ENCODE measurements at places on chromosomes 6 and 20.
A peak's percentile ranks its signal among the peaks of the same experiment; 100 is the strongest.

- no peak for DNase-seq
Observed at GRCh38 chr6:55941702-55942101, 66.3 kb upstream of the BMP5 start.

DNA sequence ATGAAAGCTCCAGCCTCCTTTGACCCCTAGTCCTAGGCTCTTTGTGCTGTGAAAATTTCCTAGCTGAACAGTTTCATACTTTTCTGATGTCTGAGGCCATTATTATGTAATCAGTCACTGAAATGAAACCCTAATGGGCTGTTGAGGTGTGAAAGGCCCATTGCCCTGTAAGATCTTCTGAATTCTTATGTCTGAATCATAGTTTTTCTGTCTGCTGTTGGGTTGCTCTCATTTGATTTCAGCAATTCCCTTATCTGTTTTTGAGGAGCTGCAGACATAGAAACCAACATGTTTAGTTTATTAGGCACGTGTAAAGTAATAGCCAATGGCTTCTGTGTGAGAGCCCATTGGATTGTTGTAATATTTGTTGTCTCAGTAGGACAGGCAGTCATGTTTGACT lies 118.1 kb downstream of the EYA4 start:
- DNase-seq = no peak

DNA sequence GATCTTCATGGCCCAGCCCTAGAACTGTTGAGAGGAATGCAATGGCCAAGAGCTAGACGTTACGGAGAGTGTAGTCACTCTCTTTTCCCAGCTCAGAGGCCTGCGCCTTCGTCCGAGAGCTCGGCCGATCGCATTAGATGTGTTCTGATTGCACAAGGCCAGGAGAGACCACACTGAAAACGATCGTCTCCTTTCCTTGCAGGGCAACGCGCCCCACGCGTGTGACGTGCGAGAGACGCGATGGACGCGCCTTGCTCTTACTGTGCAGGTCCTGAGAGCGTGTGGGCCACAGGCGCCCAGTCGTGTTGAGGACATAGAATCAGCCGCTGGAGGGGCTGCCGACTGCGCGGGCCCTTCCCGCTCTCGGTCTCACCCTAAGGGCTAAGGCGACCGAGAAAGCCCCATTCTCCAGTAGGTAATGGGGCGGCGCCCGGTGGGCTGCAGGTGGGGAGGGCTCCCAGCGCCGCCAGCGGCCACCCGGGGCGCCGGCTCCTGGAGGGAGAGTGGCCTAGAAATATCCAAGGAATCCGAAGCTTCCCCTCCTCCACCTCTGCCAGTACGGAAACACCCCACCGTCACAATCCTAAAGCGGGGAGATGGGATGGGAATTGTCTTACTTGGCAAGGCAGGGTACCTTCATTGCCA lies 26.9 kb downstream of the TFAP2B start:
- no peak for DNase-seq

DNA sequence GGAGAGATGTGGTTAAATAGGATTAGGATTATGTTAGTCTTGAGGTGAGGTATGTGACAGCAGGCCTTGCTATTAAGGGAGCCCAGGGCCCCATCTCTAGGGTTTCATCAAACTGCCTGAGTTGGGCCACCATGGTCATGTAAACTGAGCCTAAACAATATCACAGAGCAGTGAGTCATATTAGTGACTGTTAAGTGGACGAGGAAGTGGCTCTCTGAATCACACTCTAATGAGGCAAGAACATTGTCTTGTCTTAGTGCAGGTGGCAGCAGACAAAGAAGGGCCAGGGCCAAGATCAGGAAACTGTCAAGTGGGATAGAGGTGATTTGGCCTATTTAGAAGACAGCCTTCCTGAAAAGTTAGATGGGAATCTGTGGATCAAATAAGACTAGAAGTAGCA lies 23.1 kb downstream of the ENPP3 start:
- DNase-seq = no peak

DNA sequence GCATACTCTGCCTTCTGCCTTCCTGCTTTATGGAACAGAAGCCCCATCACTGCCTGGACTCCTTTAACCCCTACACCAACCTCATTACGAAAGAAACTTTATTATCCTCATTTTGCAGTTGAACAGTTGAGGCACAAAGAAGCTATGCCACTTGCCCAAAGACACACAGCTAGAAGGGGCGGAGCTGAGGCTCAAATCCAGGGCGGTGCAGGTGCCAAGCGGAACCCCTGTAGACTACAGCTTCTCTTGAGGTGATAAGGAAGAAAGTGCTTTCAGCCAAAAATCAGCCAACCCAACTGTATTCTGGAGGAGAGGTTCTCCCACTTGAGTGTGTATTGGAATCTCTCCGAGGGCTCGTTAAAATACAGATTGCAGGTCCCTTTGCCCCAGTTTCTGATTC lies 90.5 kb downstream of the PRND start:
- no peak for DNase-seq

- DNase-seq = no peak
Observed at GRCh38 chr20:41242352-41242751, 75.2 kb downstream of the ZHX3 start.

GRCh38 chr6:1554141-1554475 lies 55.6 kb upstream of the FOXC1 start:
- no peak for DNase-seq

DNA sequence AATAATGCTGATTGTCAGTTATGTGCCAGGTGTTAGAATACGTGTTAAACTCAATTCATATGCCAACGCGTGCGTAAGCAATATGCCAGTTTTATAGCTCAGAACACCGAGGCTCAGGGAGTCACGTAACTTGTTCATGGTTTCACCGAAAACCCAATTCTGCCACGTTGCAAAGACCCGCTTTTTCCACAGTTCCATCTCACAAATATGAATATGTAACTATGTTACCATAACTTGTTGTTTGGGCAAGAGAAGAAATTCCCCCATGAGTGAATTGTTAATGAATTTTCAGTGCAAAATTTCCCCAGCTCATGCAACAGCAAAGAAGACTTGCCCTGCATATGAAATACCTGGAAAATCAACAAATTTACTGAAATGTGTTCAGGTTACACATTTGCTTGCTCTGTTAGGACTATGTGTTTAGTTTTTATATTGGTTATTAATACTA lies 30.1 kb downstream of the SF3B5 start:
- no peak for DNase-seq

DNA sequence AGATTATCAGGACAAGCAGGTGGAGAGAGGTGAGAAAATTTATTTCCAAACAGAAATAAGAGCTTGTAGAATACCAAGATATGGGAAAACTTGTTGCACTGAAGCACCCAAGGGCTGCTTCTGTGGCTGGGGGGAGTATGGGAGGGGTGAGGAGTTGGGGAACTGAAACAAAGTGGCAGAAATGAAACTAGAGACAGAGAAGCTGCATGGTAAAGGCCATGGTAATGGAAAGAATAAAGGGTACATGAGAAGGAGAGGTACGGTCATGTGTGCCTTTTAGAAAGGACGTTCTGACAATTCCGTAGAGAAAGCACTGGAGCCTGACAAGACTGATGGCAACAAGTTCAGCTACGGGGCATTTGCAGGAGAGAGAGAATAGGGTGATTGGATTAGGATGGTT lies 51.6 kb upstream of the RIN2 start:
- DNase-seq = no peak

- DNase-seq = no peak
Observed at GRCh38 chr20:58877976-58878360, 25.5 kb downstream of the GNAS start.

DNA sequence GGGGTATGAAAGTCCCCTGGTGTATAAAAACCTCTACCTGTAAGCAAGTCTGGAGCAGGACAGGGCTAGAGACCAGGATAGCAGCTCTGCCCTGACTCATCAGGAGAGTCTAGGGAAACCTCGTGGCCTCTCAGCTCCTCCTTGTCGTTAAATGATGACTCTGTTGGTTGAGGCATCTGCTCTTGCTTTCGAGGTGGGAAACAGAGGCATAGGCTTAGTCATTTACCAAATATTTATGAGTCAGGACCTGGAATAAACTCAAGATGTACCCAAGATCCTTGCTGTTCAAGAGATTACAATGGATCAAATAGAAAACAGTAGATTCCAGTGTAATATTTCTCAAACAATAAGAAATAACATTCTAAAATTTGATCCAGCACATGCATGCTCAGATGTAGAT lies 5.5 kb downstream of the MANBAL start:
- DNase-seq = peak; percentile 97

DNA sequence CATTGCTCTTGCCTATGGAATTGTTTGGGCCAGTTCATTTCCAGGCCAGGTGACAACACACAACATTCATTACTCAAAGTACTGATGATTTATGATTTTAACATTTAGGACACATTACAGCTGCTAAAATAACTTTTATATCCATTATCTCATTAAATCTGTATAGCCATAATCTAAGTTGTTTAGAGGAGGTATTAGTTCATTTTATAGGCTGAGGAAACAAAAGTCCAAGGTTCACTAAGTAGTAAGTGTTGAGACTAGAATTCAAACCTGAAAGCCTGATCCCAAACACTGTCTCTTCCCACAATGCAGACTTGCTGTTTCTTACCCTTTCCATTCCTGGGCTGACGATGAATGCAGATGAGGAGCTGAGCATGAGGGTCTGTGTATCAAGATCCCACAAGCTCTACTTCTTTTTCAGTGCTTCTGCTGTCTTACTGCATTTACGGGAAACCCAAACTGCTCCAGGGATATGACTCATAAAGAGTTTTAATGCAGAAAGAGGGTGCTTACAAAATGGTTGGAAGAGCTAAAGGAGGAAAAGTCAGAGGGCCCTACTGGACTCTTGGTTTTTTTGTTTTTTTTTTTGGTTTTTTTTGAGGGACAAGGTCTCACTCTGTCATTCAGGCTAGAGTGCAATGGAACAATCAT lies 17.9 kb downstream of the TENT5A start:
- DNase-seq = no peak

- DNase-seq = no peak
Observed at GRCh38 chr20:3787324-3788014, 929 bp upstream of the CENPB start.

DNA sequence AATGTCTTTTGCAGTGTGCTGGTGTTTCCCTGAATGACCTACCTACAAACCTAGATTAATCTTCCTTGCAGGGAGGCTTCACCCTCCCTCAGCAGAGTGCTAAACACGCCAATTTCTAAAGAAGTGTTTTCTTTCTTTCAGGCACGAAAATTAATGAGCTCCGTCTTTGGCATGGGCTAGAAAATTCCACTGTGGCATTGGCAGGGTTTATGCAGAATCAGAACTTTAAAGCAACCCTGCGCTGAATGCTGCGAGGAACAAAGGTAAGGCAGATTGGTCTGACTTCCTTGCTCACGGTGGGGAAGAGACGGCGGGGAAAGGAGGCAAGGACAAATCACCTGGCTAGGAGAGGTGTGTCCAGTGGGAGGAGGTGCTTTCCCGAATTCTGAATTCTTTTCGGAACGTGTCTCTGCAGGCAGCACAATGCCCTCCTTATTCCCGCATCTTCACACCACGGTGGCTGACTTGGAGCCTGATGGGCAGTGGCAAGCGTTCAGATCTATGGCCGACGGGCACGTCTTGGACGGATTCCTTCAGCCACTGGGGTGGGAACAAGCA lies 6.2 kb upstream of the BANF2 start:
- no peak for DNase-seq

DNA sequence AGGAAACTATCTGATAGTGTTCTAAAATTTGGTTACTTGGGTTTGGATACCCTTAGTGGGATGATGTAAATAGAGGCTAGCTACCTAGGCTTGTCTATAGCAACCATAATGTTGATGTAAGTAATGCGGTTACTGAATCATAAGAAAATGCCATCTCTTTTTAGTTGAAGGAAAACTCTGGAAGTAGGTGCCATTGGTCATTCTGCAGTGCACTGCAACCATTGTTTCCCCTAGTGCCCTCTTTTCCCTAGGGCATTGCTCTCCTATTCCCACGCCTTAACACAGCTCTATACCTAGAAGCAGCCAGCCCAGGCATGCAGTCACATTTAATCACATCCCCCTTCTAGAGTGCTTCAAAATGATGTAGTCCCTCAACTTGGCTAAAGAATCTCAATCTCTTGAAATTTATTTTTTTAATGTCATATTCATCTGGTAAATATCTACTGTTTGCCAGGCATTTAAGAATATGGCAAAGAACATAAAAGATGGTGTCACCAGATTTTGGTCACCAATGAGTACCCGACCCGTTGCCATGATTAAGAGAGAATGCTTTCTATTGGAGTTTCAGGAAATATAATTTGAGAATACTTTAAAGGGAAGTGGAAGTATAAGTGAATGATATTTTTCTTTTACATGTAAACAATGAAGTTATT lies 10.4 kb downstream of the LOC128125822 start:
- no peak for DNase-seq

DNA sequence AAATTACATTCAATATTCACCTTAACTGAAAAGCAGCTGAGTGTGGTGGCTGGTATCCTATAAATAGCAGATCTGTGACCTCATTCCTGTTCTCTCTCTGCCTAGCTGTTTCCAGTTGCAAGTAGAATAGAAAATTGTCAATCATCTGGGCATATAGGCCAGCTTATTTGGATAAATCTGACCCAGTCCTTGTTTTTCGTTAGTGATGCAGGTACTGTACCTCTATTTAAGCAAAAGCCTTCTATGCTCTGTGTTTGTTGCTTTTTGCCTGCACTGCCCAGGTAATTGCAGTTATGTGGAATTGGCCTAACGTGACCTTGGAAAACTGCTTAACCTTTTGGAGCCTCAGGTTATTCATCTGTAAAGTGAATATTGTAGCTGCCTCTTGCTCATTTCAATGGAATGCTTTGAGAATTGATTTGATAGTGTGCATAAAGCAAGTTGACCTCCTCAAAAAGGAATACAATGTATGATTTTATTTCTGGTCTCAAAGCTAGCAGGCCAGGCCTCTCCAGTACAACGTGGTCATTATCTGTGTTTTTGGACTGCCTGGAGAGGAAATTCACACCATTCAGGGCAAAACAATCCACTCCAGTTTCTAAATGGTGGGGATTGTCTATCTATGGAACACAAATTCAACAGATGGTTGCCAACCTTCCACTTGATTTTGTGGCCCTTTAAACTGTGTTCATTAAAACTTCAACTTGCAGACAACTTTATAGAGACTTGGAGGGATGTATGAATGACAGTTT lies 508.7 kb upstream of the CITED2 start:
- no peak for DNase-seq

- DNase-seq = no peak
Observed at GRCh38 chr6:165776691-165777090, 113.7 kb upstream of the PDE10A start.

- DNase-seq = no peak
Observed at GRCh38 chr20:36392989-36393388, 86.8 kb downstream of the DLGAP4 start.

DNA sequence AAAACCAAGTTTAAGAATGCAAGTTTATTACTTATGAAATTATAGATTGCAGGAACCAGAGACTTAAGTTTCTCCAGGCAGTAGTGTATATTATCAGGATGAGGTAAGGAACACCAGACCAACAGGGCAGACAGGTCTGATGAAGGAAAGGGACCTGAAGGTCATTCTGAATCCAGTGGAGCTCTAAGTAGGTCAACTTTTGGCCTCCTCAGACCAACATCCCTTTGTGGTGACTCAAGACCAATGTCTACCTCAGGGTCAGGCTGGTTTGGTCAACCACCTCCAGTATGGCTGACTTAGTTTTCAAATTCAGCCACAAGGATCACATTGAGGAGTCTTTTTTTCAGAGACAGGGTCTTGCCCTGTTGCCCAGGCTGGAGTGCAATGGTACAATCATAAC lies 38.7 kb upstream of the TFAP2A start:
- no peak for DNase-seq

Measured in amniotic stem cell (primary cell).